ENCODE measurements at places on chromosomes 5 and 9. TPM values are rescaled to one million over a fixed set of nuclear protein-coding genes. Genes with fewer than 3 reads are reported as not detected.

DNA sequence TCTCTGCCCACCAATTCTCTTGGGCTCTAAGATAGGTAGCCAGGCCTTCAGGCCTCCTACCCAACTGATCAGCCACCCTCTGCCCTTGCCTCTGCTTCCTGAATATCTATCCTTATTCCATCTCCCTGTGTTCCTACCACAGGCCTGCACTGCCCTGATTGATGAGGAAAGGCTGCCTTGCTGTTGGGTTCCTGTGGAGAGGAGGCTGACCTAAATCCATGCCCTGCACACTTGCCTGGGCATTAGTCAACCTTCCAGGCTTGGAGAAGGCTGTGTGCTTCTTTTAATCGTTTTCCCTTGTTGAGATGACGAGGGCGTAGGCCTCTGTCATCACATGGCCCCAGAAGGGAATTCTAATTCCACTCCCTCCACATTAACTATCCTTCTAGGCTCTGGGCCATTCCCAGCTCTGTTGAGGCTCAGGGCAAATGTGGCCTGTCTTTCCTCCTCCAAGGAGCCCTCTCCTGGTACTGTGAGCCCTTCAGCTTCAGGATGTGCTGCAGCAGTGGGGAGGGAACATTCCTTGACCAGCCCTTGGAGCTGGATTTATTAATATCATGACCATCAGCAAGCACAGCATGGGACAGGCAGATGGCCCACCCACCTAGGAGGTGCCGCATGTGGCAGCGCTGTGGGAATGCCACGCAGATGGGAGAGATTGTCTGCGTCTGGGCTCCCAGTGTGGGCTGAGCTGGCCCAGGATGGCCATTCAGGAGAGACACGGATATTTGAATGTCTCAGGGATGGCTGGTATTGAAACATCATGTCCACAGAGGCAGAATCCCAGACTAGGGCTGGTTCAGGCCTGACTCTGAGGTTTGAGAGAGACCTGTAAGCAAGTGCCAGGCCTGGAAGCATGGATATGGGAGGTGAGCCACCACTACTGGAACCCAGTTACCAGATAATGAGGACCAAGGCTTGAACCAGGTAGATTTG is 40.9 kb downstream of the ANGPTL2 start:
- no peak for DNase-seq

- DNase-seq, result no peak
These were observed 105.6 kb upstream of the CDH10 start for GRCh38 chr5:24750355-24750754.

DNA sequence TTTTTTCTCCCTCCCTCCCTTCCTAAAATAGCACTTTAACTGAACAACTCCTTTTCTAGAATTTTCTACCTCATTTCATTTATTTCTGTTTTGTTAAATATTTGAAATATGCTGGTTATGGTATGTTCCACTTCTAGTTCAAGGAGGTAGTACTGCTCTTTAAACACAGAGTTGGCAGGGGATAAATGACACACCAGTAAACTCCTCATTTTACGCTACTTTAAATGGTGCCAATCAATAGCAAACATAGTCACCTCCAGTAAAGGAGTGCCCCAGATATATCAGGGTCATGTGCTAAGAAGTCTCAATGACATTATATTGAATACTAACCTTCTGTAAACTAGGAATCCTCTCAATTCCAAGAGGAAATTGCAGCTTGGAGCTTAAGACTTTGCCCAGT is 56.9 kb downstream of the MYO10 start:
- no peak for DNase-seq

DNA sequence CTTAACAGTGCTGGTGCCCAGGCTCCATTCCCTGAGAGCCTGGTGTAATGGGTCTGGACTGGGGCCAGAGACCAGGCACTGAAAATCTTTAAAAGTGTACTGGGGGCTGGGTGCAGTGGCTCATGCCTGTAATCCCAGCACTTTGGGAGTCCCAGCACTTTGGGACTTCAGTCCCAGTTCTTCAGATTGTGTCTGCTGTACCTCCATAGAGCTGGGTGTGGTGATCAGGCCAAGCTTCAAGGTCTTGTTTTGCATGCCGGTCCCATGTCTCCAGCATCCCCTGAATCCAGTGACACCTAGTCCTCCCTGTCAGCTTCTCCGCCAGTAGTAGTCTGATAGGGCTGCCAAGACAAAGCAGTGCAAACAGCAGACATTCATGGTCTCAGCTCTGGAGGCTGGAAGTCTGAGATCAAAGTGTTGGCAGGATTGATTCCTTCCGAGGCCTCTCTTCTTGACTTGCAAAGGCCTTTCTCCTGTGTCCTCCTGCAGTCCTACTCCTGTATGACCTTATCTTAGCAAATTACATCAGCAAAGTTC is 108.2 kb downstream of the SYK start:
- DNase-seq, result no peak

- peak; percentile 51 for DNase-seq
These were observed 186.3 kb downstream of the MARCHF11 start for GRCh38 chr5:15993334-15993733.

- no peak for DNase-seq
These were observed 133.9 kb upstream of the PTCH1 start for GRCh38 chr9:95650720-95651119.

DNA sequence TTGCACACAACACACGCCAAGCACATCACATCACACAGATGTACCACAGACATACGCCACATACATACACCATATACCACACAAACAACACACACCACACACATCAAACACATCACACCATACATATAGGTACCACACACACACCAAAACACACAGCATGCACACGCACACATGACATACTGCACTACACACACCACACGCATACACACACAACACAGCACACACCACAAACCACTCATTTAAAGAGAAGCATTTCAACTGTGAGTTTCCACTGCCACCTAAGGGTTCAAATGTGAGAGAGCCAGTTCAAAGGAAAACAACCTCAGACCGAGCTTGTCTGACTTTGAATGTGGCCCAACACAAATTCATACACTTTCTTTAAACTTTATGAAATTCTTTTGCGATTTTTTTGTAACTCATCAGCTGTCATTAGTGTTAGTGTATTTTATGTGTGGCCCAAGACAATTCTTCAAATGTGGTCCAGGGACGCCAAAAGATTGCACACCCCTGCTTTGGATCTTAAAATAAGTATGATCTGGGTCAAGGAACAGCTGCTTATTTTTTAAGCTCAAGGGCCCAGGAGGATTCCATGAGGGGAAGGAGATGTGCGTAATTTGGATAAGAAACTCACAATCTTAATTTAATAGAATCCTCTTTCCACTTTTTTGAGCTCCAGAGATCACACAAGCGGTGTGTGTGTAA is 494.6 kb downstream of the GADD45G start:
- DNase-seq, result no peak

DNA sequence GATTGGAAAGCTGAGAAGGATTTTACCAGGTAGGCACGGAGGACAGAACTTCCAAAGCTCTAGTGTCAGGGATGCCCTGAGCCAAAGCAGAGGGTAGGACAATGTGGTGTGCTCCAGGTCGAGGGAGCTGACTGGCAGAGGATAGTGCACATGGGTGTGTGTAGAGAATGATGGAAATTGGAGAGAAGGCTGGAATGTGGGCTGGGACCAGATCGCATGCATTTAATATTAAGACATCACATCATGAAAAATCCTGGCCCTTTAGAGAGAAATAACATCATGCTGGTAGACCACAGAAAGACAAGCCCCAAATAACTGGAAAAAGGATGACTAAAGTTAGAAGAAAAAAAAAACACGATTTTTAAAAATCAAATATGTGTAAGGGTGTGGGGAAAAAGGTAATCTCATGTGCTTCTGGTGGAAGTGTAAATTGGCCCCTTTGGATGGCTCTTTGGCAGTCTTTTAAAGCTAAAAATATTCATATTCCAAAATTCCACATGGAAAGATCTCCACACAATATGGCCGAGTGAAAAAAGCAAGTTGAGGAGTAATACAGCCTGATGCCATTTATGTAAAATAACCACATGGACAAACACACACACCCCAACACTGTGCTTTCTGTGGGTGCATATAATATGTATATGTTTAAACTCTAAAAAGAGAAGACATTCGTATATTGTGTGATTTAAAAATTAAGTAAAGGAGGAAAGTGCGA is 67.0 kb upstream of the TGFBR1 start:
- DNase-seq, result no peak

DNA sequence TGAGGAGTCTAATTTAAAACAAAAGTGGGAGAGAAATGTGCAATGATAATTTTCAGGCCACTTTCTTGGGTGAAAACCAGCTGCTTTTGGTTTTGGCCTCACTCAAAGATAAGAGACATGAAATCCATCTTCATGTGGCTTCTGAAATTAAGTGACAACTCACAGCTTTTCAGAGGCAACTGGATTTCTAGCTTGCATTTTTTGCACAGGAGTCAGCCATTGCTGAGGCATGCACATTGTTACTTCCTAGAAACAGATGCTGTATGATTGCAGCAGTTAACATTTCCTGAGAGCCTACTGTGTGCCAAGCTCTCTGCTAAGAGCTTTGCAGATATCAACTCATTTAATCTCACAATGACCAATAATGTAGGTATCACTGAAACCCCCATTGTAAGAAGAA is 562.6 kb downstream of the NR2F1-AS1 start:
- peak; percentile 28 for DNase-seq

DNA sequence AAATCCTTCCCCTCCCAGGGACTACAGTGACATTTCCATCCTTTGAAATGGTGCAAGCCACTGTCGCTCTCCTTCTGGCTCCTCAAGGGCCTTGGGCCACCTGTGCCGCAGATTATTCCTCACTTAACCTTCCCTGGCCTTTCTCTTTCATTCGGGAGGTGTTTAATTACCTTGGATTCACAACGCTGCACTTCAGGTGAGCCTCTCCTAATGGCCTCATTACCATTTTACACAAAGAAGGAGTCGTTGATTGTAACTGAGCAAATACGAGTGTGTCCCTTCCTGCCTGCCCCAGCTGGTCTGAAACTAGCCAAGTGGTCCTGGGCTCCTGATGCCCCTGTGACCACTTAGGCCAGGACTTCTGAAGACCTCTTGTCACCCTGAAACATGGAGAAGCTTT is 205.0 kb downstream of the CRB2 start:
- DNase-seq, result no peak

DNA sequence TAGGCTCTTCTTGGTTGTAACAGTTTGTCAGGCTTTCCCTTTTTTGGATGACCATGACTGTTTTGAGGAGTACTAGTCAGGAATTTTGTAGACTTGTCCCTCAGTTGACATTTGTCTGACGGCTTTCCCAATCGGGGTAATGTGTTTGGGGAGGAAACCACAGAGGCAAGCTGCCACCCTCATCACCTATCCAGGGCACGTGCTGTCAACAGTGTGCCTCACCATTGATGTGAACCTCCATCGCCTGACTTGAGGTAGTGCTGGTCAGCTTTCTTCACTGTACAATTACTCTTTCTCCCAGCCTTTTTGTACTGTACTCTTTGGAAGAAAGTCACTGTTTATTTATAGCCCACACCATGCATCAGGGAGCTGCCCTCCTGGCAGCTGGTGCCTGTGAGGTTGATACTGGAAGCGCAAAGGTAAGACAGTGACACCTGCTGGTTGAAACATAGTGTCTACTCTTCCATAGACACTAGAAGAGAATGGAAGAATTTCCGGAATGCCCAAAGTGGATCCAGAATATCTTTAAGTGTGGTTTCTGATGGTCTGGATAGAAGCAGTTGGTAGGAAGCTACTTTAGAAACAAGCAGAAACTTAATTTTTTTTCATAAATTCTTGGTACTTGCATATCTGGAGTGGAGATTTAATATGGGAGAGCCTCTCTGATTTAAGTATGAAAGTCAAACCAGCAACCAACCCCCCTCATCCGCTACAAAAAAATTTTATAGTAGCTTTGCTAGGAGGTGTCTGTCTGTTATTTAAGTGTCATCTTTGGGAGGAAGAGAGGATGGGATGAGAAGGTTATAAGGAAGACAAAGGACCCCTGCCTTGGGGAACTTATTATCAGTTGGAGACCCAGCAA is 69.3 kb downstream of the SNX30 start:
- peak; percentile 76 for DNase-seq

- DNase-seq, result no peak
These were observed 34.6 kb upstream of the JADE2 start for GRCh38 chr5:134490925-134491271.

DNA sequence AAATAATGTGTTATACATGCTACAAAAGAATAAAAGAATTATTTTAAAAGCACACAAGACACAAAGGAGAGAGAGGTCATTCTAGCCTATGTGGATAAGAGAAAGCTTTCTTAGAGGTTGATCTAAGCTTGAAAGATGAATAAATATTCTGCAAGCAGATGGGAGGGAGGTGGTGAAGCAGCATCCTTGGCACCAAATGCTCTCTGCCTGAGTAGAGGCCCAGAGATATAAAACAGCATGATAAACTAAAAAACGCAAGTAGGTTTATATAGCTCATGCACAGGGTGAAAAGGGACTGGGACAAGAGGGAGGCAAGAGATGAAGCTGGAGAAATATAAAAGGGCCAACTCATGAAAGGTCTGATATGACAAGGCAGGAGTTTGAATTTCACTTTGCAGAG is 283.2 kb upstream of the POU5F2 start:
- DNase-seq, result no peak

DNA sequence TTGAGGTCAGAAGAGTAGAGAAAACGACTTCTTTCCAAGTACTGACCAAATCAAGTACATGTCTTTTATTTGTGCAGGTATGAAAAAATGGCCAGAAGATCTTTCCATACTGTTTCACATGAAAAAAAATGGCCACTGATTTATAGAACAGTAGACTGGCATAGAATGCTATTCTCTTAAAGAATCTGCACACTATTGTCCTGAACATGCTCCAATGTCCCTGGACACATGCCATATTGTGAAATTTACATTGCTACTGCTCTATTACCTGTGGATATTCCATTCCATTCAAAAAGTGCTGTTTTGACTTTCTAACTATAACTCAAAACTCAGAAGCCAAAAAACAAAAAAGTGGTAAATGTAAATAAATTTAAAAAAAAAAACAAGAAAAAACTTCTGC is 60.6 kb downstream of the FBXL17 start:
- no peak for DNase-seq

DNA sequence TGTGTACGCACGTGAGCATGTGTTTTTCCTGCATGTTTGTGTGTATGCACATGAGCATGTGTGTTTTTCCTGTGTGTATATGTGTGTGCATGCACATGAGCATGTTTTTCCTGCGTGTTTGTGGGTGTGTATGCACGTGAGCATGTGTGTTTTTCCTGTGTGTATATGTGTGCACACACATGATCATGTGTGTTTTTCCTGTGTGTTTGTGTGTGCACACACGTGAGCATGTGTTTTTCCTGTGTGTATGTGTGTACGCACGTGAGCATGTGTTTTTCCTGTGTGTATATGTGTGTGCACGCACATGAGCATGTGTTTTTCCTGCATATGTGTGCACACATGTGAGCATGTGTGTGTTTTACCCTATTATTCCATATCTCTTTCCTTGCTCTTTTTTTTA is 205.9 kb downstream of the TRIO start:
- DNase-seq, result no peak

DNA sequence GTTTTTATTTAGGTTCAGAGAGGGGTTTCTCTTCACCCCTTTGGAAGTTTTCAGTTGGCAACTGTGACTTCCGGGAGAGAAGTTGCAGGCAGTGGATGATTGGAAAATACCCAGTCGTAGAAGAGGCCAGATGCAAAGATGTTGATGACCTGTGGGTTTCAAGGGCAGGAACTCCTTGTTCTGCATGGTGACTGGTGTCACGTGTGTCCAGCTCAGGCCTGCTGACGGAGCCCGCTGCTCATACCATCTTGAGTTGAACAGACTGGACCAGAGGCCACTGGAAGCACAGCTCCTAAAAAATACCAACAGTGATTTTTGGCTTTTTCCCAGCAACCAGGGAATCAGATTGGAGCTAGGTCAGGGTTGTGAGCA is 243.9 kb upstream of the KLF4 start:
- DNase-seq, result no peak

SARDH gene
- total RNA-seq, result 4.5 TPM

GZMA gene
- not detected for total RNA-seq

LOX gene
- 933 TPM for total RNA-seq

SMIM33 gene
- not detected for total RNA-seq

RANBP3L gene
- total RNA-seq, result not detected

DMRTA1 gene
- total RNA-seq, result not detected

PDE4D gene
- 1.8 TPM for total RNA-seq
